ENCODE measurements at places on chromosomes 1 and 21.

DNA sequence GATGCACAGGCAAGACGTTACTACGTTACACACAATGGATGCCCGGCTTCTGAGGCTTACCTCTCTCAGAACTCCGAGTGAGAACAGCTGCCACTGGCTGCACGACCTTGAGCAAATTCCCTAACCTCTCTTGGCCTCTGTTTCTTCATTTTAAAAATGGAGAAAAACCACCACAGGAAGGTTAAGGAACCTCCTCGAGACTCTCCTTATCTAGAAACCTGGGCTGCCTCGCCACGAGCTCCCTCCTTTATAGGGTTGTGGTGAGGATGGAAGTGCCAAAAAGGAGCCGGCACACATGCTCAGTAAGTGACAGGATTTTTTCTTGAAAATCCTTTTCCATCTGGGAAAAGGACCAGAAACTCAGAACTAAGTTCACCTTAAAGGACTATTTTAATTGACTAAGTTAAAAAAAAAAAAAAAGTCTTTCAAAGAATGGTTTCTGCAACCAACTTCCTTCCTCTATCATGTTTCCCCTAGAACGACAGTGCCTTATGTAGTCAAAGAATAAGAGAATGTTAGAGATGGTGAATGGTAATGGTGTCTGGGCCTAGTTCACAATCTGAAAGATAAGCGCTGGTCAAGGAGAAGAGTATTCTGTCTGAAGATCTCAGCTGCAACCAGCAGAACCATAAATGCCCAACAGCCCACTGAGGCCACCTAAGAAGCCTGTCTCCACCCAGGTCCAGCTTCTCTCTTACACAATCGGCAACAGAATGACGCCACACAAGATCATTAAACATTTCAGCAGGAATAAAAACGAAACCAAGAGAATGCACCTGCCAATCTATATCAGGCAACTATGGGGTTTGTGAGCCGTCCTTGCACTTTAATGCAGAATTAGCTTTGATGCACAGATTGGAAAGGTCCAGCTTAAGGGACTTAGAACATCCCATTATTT, 64.9 kb downstream of the SLC45A1 start:
- no peak overlapping the region for H3K4me3 ChIP-seq
- no peaks in the 10 kb centered on the region for H3K27me3 ChIP-seq
- no peak overlapping the region for H3K27ac ChIP-seq

DNA sequence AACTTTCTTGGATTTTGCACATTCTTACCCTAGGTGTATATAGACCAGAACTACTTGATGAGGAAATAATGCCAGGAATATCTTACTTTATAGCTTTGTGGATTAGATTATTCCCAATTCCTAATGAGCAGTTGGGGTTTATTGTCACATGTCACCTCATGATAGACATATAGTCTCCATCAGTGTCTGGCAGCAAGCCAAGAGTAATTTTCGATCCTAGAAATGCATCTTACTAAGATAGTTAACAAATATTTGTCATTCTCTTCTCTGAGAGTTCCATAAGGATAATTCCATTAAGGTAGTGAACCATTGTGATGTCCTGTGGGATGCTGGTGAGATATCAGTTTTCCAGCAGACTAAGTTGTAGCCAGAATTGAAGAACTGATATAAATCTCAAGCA, 1282.9 kb upstream of the B3GALT2 start:
- H3K27ac ChIP-seq: no peak overlapping the region
- H3K4me1 ChIP-seq: no peaks in the 10 kb centered on the region
- no peak for DNase-seq
- no peaks in the 10 kb centered on the region for H3K36me3 ChIP-seq

- H3K36me3 ChIP-seq: no peaks in the 10 kb centered on the region
- DNase-seq: peak; percentile 42
- no peaks in the 10 kb centered on the region for H3K27me3 ChIP-seq
- no peak overlapping the region for H3K27ac ChIP-seq
- no peak overlapping the region for H3K4me3 ChIP-seq
Measured at GRCh38 chr21:36422279-36423098, 37.3 kb downstream of the CHAF1B start.

DNA sequence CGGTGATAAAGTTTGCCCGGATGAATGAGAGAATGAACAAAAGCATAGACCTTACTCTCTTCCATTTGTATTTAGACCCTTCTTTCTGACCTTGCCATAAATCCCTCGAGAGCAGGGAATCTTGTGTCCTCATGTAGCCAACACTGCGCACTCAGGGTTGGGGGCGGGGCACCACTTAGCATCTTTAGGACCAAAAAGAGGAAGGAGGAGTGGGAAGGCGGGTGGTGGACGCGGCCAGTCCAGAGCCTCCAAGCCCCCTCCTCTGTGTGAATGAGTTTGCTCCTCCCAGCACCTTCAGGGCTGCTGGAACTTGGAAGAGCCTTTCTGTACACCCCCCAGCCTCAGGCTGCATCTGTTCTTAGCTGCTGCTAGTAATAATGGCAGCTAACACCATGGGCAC, 141.9 kb upstream of the TMEM51 start:
- no peaks in the 10 kb centered on the region for H3K27me3 ChIP-seq
- H3K4me3 ChIP-seq: no peak overlapping the region
- H3K36me3 ChIP-seq: no peaks in the 10 kb centered on the region
- H3K4me1 ChIP-seq: peaks cover 4% of the 10 kb centered on the region

DNA sequence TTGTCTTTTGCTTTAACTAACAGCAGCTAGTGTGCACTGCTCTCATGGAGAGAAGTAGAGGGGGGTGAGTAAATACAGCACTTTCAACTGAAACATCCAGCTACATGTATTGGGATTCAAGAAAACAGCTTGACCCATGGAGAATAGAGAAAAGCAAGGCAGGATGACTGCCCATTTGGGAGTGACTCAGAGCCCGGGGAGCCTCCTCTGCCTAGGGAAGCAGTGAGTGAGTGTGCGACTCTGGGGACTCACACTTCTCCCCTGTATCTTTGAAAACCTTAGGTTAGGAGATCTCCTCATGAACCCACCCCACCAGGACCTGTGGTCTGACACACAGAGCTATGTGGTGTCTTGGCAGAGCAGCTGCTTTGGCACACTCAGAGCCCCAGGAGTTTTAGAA, 82.0 kb upstream of the PTGFR start:
- no peaks in the 10 kb centered on the region for H3K36me3 ChIP-seq
- H3K4me1 ChIP-seq: no peaks in the 10 kb centered on the region
- no peak overlapping the region for H3K27ac ChIP-seq
- no peak for DNase-seq
- no peak overlapping the region for H3K4me3 ChIP-seq

DNA sequence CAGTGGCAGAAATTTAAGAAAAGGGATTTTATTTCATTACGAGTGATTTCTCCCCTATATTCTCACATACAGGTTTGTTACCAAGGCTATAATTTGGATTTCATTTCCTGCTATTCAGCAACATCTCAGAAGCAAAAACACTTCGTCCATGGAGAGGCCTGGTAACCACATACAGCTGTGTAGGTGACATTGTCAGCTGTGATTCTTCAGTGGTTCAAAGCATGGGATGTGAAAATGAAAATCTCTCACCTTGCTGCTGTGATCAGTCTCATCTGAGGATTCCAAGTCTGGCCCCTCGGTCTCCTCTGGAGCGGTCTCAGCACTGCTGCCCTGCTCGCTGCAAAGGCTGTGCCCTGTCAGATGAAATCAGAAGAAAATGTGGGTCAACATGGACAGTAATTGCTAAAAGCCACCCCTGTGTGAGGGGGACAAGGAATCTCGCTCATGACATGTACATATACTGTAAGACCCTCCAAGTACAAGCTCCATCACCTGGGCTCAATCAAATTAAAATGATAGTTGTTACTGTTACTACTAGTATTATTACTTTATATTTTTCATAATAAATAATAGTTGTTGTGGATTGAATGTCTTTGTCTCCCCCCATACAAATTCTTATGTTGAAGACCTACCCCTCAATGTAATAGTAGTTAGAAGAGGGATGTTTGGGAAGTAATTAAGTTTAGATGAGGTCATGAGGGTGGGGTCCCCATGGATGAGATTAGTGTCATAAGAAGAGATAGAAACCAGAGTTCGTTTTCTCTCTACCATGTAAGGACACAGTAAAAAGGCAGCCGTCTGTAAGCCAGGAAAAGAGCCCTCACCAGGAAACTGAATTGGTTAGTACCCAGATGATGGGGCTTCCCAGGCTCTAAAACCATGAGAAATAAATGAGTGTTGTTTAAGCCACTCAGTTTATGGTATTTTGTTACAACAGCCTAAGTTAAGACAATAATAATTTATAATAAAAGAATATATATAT, 126.7 kb upstream of the KRTAP19-8 start:
- no peak overlapping the region for H3K4me3 ChIP-seq
- no peaks in the 10 kb centered on the region for H3K36me3 ChIP-seq
- H3K27ac ChIP-seq: no peak overlapping the region
- no peaks in the 10 kb centered on the region for H3K27me3 ChIP-seq

DNA sequence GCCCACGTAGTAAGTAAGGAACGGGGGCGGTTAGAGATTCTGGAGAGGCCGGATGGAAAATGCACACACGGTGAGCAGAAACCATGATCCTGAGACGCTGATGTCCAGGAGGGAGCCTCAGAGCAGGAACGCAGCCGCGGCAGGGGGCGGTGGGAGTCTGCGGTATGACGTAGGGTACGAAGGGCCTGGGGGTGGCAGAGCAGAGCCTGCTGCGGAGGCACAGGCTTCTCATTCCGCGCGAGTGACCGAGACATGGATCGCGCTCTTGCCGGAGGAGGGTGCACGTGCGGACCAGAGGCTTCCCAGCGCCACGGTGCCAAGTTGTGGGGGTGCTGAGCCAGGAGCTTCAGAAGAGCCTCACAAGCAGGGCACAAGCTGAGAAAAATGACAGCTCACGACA, 176.2 kb downstream of the KIF26B start:
- H3K27ac ChIP-seq: no peak overlapping the region
- no peak for DNase-seq
- no peaks in the 10 kb centered on the region for H3K4me1 ChIP-seq
- no peaks in the 10 kb centered on the region for H3K36me3 ChIP-seq

GRCh38 chr1:182626527-182626926, 22.3 kb upstream of the RGS16 start:
- no peaks in the 10 kb centered on the region for H3K4me1 ChIP-seq
- no peaks in the 10 kb centered on the region for H3K36me3 ChIP-seq
- no peak for DNase-seq

Data from astrocyte (in vitro differentiated cells and primary cell).